ENCODE measurements at places on chromosomes 12 and 14. TPM values are rescaled to one million over a fixed set of nuclear protein-coding genes. Genes with fewer than 3 reads are reported as not detected.

Gene RNASE3
- not detected for total RNA-seq

Gene C12orf50
- total RNA-seq = not detected

Gene REM2
- total RNA-seq = not detected

DNA sequence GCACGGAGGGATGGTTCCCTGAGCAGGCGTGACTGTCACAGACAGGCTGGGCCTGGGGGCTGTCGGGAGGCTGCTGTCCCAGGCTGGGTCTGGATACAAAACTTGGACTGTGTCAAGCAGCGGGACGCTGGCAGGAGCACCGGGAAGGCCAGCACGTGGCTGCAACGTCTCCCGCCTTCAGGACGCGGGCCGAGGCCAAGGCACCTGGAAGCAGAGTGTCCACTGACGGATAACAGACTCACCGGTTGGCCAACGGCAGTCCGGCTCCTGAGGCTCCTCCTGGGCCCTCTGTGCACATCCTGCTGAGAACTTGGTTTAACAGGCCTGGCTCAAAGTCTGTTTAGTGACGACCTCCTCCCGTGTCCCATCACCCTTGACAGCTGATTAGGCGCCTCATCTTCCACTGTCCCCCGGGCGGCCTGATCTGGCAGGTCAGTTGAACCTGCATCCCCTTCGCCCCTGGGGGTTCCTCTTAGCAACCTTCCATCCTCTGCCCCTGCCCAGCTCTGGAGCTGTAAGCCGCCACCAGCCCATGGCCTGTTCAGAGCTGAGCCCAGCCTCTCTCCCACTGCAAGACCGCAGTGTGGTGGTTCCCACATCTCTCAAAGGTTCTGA is 2.5 kb downstream of the XRCC3 start:
- DNase-seq = no peak

Gene PPFIBP1
- 45.7 TPM for total RNA-seq

GRCh38 chr12:76544601-76545261 is 14.8 kb downstream of the OSBPL8 start:
- DNase-seq = no peak

Gene DTX1
- not detected for total RNA-seq

All from MG63 (cell line).